ENCODE measurements at places on chromosomes 1 and 21. TPM values are rescaled to one million over a fixed set of nuclear protein-coding genes. Genes with fewer than 3 reads are reported as not detected.

GRCh38 chr1:117009132-117009531 lies 7.6 kb downstream of the CD101 start:
- no peak for DNase-seq

DNA sequence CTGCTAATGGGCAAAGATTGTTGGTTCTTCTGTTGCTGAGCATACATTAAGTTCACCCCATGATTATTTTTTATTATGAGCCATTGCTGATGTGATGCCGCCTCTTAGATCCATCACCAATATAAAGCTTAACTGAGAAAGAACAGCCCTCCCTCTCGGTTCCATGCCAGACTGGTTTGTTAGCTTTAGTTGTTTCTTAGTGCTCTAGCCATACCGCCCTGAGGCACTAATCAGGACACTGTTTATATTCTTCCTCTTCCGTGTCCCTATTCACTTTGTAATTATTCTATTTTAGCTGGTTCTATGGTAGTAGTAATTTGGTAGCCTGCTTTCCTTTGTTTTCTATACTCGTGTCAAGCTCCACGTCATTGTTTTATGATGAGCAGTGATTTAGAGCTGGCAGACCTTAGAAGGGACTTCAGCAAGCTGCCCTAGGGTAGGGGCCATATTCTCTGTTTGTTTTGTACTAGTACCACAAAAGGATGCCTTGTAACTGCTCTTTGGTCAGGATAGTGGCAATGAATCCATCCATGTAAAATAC lies 27.3 kb upstream of the PDPN start:
- DNase-seq: no peak

Gene TTC39A
- 3.5 TPM for total RNA-seq

- DNase-seq: no peak
These were observed 93.1 kb upstream of the RUNX1 start for GRCh38 chr21:35142036-35142815.
